ENCODE measurements at places on chromosomes 3 and 15.
A peak's percentile ranks its signal among the peaks of the same experiment; 100 is the strongest.

DNA sequence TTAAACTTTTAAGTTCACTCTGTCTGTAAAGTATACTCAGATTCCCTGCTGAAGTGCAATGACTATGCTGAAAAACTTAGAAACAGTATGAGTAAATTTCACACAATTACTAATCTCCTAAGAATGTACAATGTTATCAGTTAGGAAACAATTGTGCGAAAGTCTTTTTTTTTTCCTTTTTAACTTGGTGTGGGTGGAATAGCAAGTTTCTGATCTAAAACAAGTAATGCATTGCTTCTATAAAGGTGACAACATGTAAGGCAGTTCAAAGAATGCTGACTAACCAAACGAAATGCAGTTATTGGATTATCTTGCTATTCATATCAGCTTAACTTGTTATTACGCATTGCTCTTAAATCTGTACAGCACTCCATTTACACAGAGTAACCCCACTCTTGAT lies 19.3 kb upstream of the SLC12A8 start:
- no peak for DNase-seq

DNA sequence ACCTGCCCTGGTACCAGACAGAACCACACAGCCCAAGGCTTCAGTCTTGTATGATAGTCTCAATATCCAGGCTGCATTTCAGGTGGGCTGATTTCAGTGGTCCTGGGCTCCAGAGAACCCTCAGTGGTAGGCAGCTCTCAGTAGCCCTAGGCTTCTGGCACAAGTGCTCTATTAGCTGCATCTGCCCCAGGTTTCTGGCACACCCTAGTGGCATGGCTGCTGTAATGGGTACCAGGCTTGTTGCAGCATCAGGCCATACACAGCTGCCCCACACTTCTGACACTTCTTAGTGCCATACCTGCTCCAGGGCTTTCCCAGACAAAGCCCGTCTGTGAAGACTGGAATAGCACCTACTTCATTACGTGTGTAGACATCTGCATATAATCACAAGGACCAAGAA lies 1062.2 kb upstream of the EPHA6 start:
- DNase-seq = no peak

DNA sequence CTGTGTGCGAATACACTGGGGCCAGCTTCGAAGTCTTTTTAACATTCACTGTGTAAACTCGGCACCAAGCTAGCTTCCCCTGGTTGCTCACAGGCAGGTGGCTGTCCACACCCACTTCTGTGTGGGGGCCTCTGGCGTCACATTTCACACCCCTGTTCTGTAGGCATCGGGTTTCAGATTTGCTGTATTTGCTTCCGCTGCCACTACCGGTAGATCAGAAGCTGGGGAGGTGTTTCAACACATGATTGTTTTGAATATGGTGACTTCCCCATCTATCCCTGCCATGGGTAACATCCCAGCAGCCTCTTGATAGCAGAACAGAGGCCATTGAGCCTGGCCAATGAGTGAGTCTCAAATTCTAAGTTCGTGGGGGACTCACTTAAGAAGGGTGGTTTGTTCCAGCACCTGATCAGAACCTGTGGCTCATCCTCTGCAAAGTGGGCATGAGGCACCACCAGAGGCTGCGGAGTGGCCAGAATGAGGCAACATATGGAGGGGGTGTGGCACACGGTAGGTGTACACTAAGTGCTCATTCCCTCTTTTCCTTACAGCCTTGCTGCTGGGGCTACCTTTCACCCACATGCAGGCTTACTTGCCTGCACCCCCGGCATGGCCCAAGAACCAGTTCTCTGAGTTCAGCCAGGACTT lies 61.5 kb downstream of the IQSEC1 start:
- peak; percentile 66 for DNase-seq

- DNase-seq = no peak
These were observed 378.6 kb upstream of the MCTP2 start for GRCh38 chr15:93852761-93853160.

GRCh38 chr3:61714225-61714624 lies 152.9 kb downstream of the PTPRG start:
- DNase-seq = no peak

GRCh38 chr15:70578196-70578595 lies 185.2 kb downstream of the UACA start:
- no peak for DNase-seq

DNA sequence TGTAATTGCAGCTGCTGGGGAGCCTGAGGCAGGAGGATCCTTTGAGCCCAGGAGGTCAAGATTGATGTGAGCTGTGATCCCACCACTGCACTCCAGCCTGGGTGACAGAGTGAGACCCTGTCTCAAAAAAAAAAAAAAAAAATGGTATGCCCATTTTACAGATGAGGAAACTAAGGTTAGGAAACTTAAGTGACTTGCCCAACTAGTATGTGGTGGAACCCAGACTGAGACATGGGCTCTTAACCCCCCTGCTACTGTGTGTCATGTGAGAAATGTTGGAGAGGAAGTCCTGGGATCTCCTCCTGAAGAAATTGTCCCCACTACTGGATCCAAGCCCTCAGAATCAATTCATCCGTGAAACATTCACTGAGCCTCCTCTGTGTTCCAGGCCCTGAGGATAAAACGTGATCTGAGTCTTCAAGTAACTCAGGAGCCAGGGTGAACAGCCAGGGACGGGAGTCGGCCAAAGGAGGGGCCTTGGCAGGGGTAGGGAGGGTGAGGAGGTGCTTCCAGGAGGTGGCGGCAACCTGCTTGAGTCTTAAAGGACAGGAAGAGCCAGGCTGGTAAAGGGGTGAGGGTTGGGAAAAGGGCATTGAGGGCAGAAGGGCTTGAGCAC lies 19.6 kb upstream of the RNU6-1 start:
- no peak for DNase-seq

DNA sequence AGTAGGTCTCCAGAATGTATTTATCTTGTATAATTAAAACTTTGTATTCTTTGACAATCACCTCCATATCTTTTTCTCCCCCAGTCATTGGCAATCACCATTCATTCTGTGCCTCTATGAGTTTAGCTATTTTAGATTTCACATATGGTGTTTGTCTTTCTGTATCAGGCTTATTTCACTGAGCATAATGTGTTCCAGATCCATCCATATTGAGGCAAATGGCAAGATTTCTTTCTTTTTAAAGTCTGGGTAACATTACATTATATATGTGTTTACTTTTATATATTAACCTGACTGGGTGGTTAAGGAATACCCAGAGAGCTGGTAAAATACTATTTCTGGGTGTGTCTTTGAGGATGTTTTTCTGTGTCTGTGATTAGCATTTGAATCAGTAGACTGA lies 486.6 kb downstream of the SQOR start:
- no peak for DNase-seq

DNA sequence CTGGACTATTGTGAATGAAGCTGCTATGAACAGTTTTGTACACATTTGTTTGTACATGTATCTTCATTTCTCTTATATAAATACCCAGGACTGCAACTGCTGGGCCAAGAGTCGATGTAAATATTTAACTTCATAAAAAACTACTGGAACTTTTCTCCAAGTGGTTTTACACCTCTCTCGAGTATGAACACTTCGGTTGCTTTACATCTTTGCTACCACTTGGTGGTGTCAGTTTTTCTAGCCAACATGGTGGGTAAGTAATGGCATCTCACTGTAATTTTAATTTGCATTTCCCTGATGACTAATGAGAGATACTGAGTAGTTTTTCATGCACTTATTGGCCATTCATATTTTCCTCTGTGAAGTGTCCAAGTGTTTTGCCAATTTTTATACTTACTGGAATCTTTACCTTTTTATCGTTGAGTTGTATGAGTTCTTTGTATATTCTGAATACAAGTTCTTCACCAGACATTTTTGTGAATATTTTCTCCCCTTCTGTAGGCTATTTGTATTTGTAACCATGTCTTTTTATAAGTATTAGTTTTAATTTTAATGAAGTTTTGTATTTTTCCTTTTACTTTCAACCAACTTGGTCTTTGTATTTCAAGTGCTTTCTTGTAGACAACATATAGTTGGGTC lies 44.4 kb downstream of the PCOLCE2 start:
- no peak for DNase-seq

- DNase-seq = no peak
These were observed at the start of gene MAPKAPK3 for GRCh38 chr3:50617096-50617791. Gene MAPKAPK3 (plus strand): TSS chr3:50617151. CDS start chr3:50617566, 415 bp downstream.

DNA sequence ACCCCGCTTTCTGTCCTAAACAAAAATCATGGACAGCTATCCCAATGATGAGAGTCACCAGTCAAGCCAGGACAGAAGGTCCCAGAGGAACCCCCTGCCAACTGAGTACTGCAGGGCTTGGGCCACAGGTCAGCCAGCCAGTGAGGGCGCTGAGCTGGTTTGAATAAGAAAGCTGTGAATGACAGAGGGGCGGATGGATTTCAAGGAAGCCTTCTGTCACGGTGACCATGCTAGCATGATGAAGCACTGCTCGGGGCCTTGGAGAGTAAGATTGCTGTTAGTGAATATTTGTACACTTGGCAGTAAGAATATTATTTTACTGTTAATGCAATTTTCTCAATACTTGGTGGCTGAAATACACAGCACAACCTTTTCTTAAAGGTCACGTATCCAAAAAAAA lies 734.0 kb upstream of the NR2F2 start:
- no peak for DNase-seq

DNA sequence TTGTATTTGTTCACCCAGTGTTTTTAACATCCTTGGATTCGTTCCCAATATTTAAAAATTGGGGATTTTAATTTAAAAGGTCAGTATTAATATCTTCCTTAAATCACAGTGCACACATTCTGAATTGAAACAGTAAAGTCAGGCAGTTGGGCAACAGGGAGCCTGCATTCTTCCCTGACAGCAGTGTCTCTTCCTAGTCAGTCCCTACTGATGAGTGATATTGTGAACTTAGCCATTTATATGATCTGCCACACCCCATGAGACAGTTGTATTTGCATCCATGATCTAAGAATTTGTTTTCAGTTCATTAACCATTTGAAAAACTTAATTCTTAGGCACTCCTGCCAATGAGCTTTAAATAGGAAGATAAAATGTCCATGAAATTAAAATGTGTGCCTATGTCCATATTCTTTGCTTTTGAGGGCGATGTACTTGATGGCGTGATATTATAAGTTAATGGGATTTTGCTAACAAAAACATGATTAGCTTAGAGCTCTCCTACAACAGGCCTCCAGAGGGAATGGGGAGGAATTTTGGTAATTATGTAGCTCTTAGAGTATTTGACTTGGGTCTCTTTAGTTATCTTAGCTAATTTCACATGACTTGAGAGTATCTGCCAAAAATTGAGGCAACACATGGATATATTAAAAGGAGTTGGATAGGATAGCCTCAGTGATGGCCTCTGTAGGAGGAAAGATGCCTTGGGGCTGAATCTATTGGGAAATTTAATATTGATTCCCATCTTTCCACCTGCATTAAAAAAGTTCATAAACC lies 219.3 kb downstream of the PTPRG start:
- no peak for DNase-seq

DNA sequence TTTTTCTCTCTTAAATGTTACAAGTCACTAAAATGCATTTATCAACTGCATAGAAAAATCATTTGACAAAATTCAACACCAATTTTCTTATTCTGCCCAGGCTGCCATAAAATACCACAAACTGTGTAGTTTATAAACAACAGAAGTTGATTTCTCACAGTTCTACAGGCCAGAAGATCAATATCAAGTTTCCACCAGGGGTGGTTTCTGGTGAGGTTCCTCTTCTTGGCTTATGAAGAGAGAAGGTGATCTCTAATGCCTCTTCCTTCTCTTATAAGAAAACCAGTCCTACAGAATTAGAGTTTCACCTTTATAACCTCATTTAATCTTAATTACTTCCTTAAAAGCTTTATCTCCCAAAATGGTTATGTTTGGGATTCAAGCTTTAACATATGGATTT lies 10.9 kb upstream of the CD200R1L start:
- DNase-seq = no peak

DNA sequence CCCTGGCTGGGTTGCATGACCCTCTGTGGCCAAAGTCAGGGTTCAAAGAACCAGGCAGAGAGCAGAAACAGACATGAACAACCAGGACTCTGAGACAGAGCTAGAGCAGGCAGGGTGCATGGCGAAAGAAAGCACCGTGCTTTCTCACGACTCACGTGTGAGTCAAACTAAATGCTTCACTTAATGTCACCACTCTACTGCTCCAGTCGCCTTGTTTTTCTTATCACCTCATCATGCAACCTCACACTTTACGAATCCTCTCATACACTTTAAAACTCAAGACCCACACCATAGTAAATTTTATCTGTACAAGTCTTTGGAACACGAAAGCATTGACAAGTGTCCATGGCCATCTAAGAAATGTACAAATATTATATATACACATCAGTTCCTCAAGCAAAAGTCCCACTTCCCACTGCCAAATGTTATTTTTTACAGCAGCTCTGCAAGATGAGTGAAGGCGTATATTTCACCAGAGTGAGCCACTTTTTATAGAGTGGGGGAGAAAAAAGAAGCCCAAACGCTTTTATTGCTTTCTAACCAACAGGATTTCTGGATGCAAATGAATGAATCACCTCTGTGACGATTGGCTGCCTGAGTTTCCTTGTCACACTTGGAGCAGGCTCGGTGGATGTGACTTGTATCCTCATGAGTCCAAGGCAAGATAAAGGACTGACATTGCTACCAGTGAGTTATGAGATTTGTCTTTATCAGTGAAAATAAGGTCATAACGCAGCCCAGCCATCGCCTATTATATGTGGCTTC lies 16.0 kb upstream of the MEGF11 start:
- DNase-seq = no peak

- DNase-seq = no peak
These were observed 78.9 kb downstream of the RBPMS2 start for GRCh38 chr15:64696481-64696880.

DNA sequence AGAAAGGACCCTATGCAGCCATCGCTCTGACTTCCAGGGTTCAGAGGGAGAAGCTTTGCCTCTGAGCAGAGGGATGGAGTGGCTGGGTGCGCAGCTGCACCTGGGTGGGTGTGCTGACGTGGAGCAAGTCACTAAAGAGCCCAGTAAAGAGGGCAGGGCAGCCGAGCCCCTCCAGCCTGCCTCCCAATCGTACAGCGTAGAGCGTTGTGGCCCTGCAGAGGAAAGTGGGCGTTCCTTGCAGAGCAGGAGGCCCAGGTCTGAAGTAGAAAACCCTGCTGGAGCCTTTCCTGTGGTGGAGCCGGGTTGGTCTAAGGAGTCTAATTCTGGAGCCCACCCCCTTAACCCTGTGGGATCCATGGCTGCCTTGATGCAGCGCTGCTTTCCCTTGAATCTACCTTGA lies 61.0 kb downstream of the ABTB1 start:
- DNase-seq = no peak

GRCh38 chr3:10738688-10739372 lies 77.2 kb upstream of the SLC6A11 start:
- peak; percentile 54 for DNase-seq

DNA sequence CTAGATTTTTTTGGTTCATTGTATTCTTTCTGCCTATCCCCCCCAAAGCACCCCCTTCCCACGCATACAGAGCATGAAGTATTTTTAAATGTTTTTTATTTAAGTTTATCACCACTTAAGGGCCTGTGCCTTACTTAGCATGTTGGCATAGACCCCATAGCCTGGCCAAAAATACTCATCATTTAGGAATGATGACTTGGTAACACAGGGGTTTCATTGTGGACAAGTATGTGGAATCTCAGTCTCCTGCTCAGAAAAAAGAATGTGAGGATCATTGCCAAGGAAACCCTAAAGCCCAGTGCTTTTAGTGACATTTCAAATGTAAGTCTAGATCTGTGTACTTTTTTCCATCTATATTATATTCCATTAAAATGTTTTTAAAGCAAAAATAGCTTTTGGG lies 146.3 kb downstream of the ALCAM start:
- no peak for DNase-seq

- no peak for DNase-seq
These were observed 121.4 kb upstream of the SGO1 start for GRCh38 chr3:20307383-20307782.

Measured in stimulated activated CD8-positive, alpha-beta memory T cell treated with anti-CD3 and anti-CD28 coated beads, Interleukin-2, amount 100 ng/mL, for 48 hours (primary cell).